Gastroesophageal sphincter (tissue), 4 donors: ENCODE measurements at places on chromosomes 13 and 19. TPM values are rescaled to one million over a fixed set of nuclear protein-coding genes. Genes with fewer than 3 reads are reported as not detected.

GRCh38 chr13:73939603-73940002 is 194.6 kb downstream of the KLF12 start:
- no peak for ATAC-seq

- ATAC-seq, result no peak
Measured at GRCh38 chr19:27750391-27751043, 1462.4 kb downstream of the UQCRFS1 start.

DNA sequence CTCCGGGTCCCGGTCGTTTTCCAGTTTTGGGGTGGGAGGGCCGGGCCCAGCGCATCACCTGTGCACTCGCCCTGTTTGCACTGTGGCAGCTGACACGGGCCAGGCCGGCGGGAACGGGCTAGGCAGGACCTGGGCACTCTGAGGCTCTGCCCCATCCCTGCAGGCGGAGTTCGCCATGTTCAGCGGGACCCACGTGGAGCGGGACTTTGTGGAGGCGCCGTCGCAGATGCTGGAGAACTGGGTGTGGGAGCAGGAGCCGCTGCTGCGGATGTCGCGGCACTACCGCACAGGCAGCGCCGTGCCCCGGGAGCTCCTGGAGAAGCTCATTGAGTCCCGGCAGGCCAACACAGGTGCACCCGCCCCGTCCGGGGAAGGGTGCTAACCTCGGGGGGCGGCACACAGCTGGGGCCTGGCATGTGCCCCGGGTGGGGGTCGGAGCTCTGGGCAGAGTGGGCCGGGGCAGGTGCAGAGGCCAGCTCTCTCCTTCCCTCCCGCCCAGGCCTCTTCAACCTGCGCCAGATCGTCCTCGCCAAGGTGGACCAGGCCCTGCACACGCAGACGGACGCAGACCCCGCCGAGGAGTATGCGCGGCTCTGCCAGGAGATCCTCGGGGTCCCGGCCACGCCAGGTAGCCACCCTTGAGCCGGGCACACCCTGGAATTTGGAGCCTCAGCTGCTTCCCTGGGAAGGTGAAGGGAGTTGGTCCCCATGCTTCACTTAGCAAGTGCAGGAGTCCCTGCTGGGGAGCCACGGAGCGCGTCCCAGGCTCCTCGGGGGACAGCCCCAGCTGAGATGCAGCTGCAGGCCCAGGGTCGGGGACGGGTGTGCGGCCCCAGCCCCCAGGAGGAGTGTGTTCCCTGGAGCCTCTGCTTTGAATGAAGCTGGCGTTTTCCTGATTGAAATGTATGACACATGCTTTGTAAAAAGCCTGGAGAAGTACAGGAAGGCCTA is 9.3 kb upstream of the ZNF554 start:
- no peak for ATAC-seq

DNA sequence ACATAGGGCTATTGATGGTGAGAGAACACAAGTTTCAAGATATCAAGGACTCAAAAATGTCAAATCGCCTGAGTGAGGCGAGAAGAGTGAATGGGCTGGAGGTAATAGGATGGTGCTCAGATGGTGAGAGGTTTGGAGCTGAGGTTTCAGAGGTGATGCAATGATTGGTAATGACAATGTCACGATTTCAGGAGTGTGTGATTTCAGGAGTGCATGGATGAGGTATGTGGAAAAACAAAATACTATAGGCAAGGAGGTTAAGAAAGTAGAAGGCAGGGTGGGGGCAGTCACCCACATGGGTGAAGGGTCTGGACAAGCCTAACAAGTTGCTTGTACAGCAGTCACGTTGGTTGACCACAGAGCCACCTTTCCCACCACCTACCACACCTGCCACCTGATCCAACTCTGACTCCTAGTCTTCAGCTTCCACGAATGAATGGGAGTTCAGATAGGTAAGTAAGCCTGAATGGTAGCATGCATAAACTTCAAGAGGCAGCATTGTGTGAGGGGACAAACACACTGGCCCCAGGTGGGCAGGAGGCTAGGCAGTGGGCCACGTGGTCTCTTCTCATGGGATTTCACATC is 71.5 kb downstream of the RUBCNL start:
- no peak for ATAC-seq

GRCh38 chr19:4715529-4716221 is 8.0 kb downstream of the DPP9 start:
- no peak for ATAC-seq

GRCh38 chr19:1017115-1017905 is 3.6 kb downstream of the TMEM259 start:
- ATAC-seq, result no peak

DNA sequence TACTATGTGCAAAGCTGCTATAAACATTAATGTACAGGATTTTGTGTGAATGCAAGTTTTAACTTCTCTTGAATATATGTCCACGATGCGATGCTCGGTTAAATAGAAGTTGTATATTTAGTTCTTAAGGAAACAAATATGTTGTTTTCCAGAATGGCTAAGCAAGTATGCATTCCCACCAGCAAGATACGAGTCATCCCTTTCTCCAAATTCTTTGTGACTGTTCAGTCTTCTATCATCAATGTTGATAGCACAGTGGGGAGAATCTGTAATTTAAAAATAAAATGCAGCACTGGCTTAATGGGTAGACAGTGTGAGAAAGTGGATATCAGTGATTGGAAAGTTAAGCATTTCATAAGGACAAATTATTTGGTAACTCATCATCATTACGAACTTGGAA is 1340.8 kb downstream of the PCDH9 start:
- no peak for ATAC-seq

- ATAC-seq, result no peak
Measured at GRCh38 chr13:36520111-36520510, 87.8 kb downstream of the CCNA1 start.

DNA sequence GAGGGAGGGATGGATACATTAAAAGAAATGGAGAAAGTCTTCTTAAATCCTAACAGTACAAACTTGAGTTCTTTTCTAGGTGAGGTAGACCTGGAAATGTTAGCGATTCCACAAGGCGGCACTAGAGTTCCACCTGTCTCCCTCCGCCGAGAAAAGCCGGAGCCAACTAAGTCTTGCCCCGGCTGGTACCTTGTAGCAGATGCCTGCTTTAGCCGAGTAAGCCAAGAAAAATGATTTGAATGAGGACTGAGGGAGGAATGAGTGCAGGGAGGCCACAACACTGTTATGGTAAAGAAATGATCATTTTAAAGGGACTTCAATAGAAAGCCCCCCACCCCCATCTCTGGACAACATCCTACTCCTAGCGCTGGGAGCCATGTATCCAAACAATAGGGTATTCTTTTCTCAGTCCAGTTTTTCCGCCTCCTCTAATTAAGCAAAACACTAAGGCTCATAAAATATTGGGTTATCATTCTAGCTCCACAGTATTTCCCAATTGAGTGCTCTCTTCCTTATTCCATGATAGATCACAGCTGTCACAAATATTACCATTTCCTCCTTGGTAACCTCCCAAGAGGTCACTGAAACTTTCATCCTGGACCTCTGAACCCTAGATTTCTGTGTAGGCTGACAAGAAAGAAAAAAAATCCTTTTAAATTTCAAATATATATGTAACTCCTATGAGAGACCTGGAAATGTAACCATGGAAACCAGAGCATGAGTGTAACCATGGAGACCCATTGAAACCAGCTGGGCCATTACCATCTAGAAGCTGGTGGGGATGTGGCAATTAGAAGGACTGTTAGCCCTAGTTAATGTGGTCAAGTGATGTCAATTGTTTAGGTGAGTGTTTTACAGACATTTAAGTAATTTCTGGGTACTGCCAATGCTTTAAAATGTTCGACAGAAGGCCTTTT is 58.3 kb downstream of the GPALPP1 start:
- peak; percentile 78 for ATAC-seq

DNA sequence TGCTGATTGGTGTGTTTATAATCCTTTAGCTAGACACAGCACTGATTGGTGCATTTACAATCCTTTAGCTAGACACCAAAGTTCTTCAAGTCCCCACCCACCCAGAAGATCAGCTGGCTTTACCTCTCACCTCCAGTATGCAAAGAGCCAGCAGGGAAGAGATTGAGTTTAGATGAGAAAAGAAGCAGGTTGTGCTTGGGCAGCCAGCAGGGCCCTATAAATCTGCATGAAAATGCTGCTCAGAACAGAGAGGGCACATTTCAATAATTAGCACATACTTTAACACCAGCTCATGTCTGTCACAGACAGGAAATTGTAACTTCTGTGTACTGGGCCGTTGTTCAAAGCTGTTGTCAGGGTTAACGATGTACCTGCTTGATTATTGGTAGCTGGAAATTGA is 1204.3 kb downstream of the UQCRFS1 start:
- no peak for ATAC-seq

- ATAC-seq, result peak; percentile 44
Measured at GRCh38 chr13:26762745-26763345, 2.3 kb upstream of the GPR12 start.

DNA sequence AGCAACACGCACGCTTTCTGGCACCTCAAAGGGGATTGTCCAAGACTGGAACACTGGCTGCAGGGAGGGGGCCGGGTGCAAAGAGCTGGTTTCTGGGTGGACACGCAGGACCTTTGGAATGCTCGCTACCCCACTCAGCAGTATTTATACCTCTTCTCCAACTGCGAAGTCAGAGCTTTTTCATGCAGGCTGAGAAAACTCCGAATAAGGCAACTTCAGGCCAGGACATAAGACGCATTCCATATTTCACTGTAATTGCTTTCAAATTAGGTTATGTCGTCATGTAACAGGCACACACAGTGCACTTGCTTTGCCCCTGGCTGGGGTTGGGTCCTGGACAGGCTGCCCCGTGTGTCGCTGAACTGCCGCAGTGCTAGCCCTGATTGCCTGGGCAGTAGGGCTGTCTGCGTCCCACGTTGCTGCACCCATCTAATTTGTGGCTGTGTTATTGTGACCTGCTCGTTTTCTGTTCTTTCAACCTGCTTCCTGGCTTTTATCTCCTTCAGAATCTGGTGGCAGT is 44.5 kb downstream of the ACTN4 start:
- peak; percentile 91 for ATAC-seq

DNA sequence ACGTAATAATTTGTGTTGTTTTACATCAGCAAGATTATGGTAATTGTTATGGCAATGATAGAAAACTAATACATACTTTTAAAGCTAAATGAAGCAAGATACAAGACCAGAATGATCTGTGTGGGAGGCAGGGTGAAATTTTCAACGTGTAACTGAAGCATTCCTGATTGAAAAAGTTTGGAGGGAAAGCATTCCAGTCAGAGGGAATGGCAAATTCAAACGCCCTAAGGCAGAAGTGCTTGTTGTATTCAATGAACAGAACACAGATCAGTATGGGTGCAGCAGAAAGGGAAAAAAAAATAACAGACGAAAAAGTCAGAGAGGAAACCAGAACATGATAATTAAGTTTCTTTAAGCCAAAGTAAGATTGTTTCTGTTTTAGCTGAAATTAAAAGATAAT is 928.5 kb upstream of the SLITRK1 start:
- no peak for ATAC-seq

- ATAC-seq, result peak; percentile 11
Measured at GRCh38 chr19:48724796-48725753, 5.5 kb upstream of the MAMSTR start.

MYBPC2 gene
- not detected for total RNA-seq

FAM98C gene
- 27.1 TPM for total RNA-seq

SLC5A5 gene
- total RNA-seq, result not detected

SHKBP1 gene
- 37.4 TPM for total RNA-seq

ILF3 gene
- total RNA-seq, result 128 TPM

IGFL1 gene
- not detected for total RNA-seq

IGFL2 gene
- not detected for total RNA-seq

UBE2L5 gene
- 0.31 TPM for total RNA-seq
